CD8-positive, alpha-beta memory T cell (primary cell): ENCODE measurements at places on chromosomes 4 and X. TPM values are rescaled to one million over a fixed set of nuclear protein-coding genes. Genes with fewer than 3 reads are reported as not detected.

IL9R gene
- 3.9 TPM for total RNA-seq

GRCh38 chr4:41660352-41660751, 88.2 kb downstream of the PHOX2B start:
- H3K4me1 ChIP-seq: no peaks in the 10 kb centered on the region
- DNase-seq: no peak
- H3K4me3 ChIP-seq: no peak overlapping the region
- no peaks in the 10 kb centered on the region for H3K27me3 ChIP-seq
- no peaks in the 10 kb centered on the region for H3K36me3 ChIP-seq
- no peak overlapping the region for H3K27ac ChIP-seq

- DNase-seq: no peak
- no peaks in the 10 kb centered on the region for H3K4me1 ChIP-seq
- no peak overlapping the region for H3K4me3 ChIP-seq
- H3K27ac ChIP-seq: no peak overlapping the region
- H3K36me3 ChIP-seq: no peaks in the 10 kb centered on the region
- no peaks in the 10 kb centered on the region for H3K27me3 ChIP-seq
Observed at GRCh38 chr4:53593765-53594164, 2.5 kb upstream of the LNX1 start.

GRCh38 chr4:94495408-94495807, 43.7 kb downstream of the PDLIM5 start:
- no peaks in the 10 kb centered on the region for H3K27me3 ChIP-seq
- H3K27ac ChIP-seq: no peak overlapping the region
- no peak for DNase-seq
- no peaks in the 10 kb centered on the region for H3K4me1 ChIP-seq

CNGA1 gene
- not detected for total RNA-seq

KIT gene
- total RNA-seq: 0.39 TPM
